ENCODE measurements at places on chromosomes 11 and 22.
A peak's percentile ranks its signal among the peaks of the same experiment; 100 is the strongest.

GRCh38 chr11:45264839-45265515 is 21.2 kb downstream of the SYT13 start:
- DNase-seq = no peak

DNA sequence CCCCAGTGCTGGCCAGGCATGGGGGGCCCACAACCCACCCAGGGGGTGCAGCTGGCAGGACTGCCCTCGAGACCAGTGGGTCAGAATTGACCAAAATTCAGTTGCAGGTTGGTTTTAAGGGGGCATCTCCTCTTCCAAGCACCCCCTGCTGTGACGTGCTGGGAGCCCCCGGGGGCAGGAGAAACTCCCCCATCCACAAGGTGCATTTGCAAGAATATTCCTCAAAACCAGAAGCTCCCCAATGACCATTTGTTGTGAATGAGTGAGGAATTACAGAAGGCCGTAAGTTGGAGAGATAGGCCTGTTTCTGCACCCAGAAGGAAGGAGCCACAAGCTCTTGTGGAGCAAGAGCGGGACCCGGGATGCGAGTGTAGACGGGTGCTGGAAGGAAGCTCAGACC is 414.5 kb downstream of the BRD1 start:
- no peak for DNase-seq

DNA sequence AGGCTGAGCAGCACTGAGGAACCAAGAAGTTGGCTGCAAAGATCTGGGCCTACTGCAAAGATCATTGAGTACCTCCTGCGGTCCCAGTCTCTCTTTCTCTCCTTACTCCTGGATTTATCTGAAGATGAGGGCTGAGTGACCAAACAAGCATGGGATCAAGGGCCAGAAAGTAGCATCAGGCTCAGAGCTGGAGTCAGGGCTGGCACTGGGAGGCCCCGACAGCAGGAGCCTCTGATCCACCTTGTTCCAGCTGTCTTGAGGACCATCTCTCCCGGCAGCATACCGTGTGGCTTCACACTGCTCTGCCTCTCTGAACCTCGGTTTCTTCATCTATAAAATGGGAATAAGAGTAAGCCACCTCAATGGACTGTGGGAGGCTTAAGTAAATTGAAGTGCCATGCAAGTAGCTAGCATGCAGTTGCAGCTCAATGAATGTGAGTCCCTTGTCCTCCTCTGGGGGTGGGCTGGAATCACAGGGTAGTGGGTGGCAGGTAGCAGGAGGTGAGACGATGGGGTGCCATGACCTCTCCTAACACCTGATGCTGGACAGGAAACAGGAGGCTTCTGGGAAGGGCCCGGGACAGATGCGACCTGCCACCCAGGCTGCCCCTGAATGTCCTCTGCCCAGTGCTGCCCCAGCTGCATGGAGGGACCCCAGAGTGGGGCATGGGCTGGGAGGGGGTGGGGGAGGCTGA is 52.5 kb upstream of the PRDM11 start:
- DNase-seq = no peak

DNA sequence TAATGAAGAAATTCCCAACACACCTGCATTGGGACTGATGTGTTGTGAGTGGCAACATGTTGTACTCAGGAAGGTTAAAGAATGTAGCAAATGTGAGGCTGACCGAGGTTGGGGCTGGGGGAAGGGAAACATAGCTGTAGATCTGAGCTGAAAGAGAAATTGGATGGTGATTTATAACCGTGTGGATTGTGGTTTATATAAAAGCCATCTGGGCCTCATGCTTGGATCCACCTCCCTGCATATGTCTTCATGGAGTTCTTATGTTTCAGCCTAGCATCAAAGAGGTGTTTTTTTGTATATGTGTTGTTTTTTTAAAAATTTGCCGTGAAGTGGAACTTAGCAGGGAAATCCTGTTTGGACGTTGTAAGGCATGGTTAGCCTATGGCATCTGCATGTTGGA is 141.3 kb downstream of the NAV2 start:
- DNase-seq = no peak

GRCh38 chr11:94558932-94559331 is 8.2 kb upstream of the PIWIL4 start:
- DNase-seq = no peak

DNA sequence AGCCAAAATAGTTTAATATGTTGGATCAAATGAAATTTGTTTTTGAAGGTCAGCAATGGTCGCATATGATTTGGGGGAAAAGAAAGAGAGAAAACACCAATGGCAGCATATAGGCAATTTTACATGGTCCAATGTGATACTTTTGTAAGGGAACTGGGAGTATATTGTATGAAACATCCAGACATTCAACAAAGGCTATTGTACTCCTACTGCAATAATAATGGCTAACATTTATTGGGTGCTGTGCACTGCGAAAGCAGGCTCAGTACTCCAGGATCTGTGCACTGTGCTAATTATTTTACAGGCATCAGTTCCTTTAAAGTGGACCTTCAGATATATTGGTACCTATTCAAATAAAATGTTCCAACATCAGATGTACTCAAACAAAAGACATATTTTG is 5.9 kb upstream of the OR10V1 start:
- no peak for DNase-seq

- DNase-seq = no peak
These were observed 5.4 kb upstream of the MAPK8IP2 start for GRCh38 chr22:50595189-50595588.

- no peak for DNase-seq
These were observed 10.0 kb downstream of the MS4A2 start for GRCh38 chr11:60098508-60098907.

DNA sequence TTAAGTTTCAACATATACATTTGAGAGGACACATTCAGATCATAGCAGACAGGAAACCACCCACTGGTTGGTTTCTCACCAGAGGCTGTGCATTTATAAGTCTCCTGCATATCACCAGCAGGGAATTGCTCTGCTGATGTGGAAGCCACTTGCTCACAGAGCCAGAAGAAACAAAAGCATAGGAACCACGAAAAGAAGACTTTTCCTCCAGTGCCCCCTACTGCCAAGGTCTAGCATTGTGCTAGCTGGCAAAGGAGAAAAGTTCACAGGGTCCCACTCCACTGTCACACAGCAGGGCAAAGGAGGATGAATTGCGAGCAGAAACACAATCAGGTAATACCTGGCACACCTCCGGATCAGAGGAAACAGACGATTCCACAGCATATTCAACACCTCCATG is 28.9 kb upstream of the ISX start:
- no peak for DNase-seq

DNA sequence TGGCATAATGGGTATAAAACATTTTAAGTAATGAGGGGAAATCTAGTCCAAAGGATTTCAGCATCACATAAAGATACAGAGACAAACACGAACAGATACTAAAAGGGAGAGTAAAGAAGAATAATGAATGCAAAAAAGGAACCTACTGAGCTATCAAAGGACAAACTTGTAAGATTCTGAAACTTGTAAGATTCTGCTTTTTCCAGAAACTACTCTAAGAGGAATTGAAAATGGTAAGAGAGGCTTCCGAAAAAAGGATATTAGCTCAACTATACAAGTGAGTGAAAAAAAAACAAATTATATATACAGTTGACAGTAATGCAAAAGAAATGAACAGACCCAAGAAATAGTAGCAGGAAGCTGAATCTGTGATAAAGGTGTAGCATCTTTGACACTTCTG is 37.7 kb downstream of the POLD3 start:
- peak; percentile 20 for DNase-seq

DNA sequence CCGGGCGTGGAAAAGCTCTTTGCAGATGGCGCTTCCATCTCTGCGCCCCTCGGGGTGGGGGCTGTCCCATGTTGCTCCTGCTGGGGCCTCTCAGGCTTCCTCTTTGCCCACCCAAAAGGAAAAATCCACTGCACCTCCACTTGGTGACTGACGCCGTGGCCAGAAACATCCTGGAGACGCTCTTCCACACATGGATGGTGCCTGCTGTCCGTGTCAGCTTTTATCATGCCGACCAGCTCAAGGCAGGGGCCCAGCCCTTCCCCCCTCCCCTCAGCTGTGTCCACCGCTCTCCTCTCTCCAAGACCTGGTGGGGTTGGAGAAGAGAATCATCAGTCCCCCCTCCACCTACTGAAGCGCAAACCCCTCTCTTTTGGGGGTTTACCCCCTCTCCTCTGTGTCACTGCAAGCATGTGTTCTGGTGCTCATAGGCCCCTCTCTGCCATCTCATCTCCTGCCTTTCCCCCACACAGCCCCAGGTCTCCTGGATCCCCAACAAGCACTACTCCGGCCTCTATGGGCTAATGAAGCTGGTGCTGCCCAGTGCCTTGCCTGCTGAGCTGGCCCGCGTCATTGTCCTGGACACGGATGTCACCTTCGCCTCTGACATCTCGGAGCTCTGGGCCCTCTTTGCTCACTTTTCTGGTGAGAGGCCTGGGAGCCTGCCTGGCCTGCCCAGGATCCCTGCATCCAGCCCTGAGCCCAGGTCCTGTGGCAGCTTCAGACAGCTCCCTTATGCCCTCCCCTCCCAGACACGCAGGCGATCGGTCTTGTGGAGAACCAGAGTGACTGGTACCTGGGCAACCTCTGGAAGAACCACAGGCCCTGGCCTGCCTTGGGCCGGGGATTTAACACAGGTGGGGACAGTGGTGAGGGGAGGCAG is 1.8 kb downstream of the LARGE2 start:
- no peak for DNase-seq

GRCh38 chr11:44766972-44767278 is 40.2 kb downstream of the TSPAN18 start:
- no peak for DNase-seq

GRCh38 chr22:32185821-32186220 is 19.1 kb downstream of the RFPL2 start:
- no peak for DNase-seq

DNA sequence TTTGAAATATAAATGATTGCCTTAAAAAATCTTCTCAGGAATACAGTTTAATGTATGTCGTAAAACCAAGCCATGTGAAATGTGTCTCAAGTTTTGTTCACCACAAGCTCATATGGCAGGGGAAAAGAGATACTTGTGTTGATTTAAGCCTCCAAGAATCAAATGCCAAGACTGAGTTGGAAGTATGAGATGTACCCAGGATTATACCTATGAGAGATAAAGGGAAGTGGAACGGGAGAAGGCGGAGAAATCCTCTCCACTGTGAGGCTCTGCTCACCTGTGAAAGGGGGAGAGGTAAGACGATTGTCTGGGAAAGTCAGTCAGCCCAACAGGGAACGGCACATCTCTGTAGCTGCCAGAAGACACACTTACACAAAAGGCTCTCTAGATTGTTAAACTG is 124.8 kb downstream of the TRPC6 start:
- DNase-seq = no peak

- no peak for DNase-seq
These were observed 62.4 kb upstream of the CD5 start for GRCh38 chr11:61039916-61040315.

DNA sequence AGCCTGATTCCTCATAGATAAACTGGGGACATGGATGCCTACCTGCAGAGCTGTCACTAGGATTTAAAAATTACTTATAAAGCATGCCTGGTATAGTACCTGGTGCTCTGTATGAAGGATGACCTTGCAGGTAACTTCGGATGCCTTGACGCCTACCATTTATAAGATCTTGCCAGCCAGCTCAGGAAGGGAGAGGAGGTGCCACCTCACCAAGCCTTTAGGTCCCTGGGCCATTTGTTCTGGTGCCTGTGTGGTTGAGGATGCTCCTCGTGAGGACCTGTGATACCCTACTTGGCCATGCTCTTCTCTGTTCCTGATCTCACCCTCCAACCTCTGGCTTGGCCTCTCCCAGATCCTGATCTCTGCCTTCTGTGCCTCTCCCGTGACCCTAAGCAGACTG is 85.2 kb downstream of the FDX1 start:
- DNase-seq = no peak

DNA sequence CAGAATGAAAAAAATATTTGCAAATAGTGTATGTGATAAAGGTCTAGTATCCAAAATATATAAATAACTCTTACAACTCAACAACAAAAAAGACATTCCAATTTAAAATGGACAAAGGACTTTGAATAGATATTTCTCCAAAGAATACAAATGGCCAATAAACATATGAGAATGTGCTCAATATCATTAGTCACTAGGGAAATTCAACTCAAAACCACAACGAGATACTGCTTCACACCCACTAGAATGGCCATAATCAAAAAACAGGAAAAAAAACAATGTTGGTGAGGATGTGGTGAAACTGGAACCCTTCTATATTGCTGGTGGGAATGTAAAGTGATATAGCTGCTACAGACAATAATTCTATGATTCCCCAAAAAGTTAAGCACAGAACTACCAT is 38.6 kb upstream of the RPS13 start:
- DNase-seq = no peak

DNA sequence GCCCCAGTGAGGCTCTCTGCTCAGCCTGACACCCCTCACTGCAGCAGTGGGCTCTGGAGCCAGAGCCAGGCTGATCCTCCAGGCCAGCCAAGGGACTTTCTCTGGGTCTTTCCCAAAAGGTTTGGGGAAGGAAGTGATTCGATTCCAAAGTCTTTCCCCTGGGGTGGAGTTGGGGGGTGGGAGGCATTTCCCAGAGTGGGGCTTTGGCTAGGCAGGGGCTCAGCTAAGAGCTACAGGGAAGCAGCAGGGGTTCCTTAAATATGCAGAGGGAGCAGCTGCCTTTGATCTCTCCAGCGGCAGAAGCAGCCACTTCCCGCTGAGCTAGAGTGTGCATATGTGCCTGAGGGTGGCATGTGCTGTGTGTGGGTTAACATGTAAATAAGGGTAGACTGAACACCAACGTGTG is 192.9 kb downstream of the INSC start:
- no peak for DNase-seq

DNA sequence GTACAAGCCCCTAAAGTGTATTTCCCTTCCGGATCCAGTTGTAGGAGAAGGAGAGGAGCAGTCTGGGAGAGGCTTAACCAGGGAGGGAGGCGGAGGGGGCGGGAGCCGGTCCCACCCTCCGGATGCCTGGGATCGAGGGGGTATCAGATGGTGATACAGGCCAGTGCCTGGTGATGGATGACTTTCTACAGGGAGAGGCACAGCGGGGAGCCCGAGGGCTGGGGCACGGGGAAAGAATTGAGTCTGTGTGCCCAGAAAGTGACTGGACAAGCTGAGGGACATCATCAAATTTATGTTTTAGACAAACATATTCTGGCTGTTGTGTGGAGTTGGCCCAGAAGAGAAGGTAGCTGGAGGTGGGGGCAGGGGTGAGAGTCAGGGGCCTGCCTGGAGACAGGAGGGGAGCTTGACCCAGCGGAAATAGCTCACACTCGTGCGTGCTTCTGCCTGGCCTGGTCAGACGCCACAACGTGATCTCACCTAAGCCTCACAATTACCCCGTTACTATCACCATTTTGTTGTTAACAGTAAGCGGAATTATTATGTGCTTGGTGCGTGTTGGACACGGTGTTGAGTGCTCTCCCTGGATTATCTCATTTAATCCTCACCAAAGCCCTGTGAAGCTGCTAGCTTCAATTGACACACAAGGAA is 42.4 kb downstream of the AMPD3 start:
- no peak for DNase-seq

All from GM10248 (cell line).